ENCODE measurements at places on chromosomes 13 and 19. TPM values are rescaled to one million over a fixed set of nuclear protein-coding genes. Genes with fewer than 3 reads are reported as not detected.

The NALCN gene
- total RNA-seq = 0.09 TPM

The MEIOSIN gene
- 0.24 TPM for total RNA-seq

The ADM5 gene
- total RNA-seq = 0.44 TPM

The FFAR1 gene
- not detected for total RNA-seq

GRCh38 chr19:1407528-1408299 is at the start of gene DAZAP1:
DAZAP1 (plus strand) TSS chr19:1407586; CDS start chr19:1407774, 188 bp downstream.
- no peaks in the 10 kb centered on the region for H3K27me3 ChIP-seq
- H3K4me1 ChIP-seq = peaks cover 4% of the 10 kb centered on the region
- H3K36me3 ChIP-seq = peaks cover under 1% of the 10 kb centered on the region

DNA sequence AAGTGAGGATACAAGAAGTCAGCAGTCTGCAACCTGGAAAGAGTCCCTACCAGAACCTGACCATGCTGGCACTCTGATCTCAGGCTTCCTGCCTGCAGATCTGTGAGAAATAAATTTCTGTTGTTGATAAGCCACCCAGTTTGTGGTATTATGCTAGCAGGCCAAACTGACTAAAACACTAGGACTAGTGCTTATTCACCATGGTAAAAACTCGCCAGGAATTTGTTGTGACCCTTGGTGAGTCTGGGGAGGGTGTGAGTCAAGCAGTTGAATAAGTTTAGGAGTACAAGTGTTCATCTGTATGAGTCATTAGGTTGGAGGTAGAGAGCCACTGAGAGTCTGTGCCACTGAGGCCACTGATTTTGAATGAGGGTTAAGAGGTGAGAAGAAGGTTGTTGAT is 3.6 kb downstream of the ZIK1 start:
- H3K4me3 ChIP-seq = no peak overlapping the region
- no peaks in the 10 kb centered on the region for H3K4me1 ChIP-seq
- DNase-seq = no peak
- no peak overlapping the region for H3K27ac ChIP-seq

- no peaks in the 10 kb centered on the region for H3K36me3 ChIP-seq
- no peak overlapping the region for H3K27ac ChIP-seq
- no peaks in the 10 kb centered on the region for H3K27me3 ChIP-seq
- DNase-seq = no peak
- no peaks in the 10 kb centered on the region for H3K4me1 ChIP-seq
- H3K4me3 ChIP-seq = no peak overlapping the region
Measured at GRCh38 chr13:95684418-95684817, 7.5 kb downstream of the DNAJC3 start.

GRCh38 chr19:45773384-45773783 is 4.3 kb upstream of the SIX5 start:
- no peak overlapping the region for H3K4me3 ChIP-seq
- no peaks in the 10 kb centered on the region for H3K27me3 ChIP-seq
- no peak overlapping the region for H3K27ac ChIP-seq
- H3K4me1 ChIP-seq = peaks cover 11% of the 10 kb centered on the region
- peaks cover 7% of the 10 kb centered on the region for H3K36me3 ChIP-seq
- DNase-seq = no peak

DNA sequence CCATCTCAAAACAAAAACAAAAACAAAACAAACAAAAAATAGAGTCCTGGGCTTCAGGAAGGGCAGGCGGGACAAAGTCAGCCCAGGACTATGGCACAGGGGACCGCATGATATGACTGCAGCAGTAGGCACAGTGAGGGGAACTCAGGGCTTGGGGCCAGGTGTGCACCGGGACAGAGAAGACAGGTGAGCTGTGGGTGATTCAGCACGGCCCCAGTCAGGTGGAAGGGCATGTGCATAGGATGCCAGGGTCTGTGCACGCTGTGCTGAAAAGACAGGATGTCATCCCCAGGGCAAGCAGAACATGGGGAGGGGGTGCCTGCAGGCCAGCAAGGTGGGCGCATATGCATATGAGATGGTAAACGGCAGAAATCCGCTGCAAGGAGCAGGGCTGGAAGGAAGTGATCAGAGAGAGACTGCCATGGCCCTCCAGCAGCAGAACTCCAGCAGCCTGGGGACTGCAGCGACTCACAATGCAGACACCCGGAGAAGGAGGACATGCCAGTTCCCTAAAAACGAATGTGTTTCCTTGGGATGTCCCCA is 15.0 kb downstream of the EPS15L1 start:
- H3K4me3 ChIP-seq = no peak overlapping the region
- no peak for DNase-seq
- no peaks in the 10 kb centered on the region for H3K4me1 ChIP-seq

DNA sequence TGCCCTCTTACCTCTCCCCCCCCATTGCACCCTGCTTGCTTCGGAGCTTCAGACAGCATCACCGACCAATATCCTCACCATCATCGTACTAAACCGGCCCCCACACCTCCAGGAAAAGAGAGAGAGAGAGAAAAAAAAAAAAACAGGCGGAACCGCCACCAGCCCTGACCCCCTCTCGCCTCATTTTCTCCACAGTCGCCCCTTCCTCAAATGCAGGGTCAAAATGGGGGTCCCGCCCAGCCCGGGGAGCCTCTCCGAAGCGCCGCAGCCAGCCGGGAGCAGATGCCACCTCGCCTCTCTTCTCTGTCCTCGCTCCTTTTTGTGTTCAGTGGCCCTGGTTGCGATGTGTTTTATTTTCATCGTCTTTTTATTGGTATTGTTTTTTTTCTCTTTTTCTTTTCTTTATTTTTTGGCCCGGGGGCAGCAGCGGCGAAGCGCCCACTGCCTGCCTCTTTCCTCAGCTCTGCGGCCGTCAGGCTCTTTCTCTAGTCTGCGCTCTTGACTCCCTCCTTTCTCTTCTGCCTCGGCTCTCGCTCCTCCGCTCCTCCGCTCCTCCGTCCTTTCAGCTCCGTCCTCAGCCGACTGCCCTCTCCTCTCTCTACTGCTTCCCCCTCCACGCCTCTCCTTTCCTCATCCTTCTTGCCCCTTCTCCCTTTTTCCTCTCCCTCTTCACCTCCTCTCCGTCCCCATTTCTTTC is 41.4 kb downstream of the DEDD2 start:
- no peaks in the 10 kb centered on the region for H3K36me3 ChIP-seq
- no peak overlapping the region for H3K4me3 ChIP-seq
- DNase-seq = no peak
- peaks cover 12% of the 10 kb centered on the region for H3K27me3 ChIP-seq
- H3K27ac ChIP-seq = no peak overlapping the region

DNA sequence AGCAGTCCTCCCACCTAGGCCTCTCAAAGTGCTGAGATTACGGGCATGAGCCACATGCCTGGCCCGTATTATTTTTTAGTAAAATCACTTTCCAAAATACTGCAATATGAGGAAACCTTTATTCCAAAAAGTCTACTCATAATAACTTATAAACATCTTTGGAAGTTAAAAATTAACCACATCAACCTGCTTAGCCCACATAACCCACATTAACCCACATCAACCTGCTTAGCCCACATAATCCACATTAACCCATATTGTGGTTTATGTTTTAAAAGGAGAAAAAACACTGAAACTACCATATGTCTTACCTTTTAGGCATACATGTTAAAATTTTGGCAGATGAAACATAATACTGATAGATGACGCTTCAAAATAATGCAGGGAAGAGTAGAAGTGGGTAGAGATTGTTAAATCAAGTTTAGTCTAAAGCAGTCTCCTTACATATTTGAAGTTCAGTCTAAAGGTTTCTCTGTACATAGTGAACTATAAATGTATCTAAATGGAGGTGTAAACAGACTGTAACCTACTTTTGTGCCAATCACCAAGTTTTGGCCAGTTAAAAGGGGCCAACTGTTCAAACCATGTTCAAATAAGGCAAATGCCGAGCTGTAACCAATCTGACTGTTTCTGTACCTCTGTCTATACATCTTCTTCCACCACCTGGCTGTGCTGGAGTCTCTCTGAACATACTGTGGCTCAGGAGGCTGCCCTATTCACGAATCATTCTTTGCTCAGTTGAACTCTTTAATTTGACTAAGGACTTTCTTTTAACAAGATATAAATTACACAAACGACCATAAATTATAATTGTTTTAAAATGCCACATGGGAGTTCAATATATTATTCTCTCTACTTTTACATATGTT is 14.5 kb downstream of the KPNA3 start:
- no peaks in the 10 kb centered on the region for H3K36me3 ChIP-seq
- H3K27ac ChIP-seq = no peak overlapping the region
- no peak overlapping the region for H3K4me3 ChIP-seq
- no peaks in the 10 kb centered on the region for H3K4me1 ChIP-seq
- H3K27me3 ChIP-seq = no peaks in the 10 kb centered on the region

- DNase-seq = no peak
- no peaks in the 10 kb centered on the region for H3K27me3 ChIP-seq
- H3K27ac ChIP-seq = no peak overlapping the region
- no peaks in the 10 kb centered on the region for H3K36me3 ChIP-seq
- no peak overlapping the region for H3K4me3 ChIP-seq
- no peaks in the 10 kb centered on the region for H3K4me1 ChIP-seq
Measured at GRCh38 chr13:100106005-100106404, 17.1 kb downstream of the PCCA start.

DNA sequence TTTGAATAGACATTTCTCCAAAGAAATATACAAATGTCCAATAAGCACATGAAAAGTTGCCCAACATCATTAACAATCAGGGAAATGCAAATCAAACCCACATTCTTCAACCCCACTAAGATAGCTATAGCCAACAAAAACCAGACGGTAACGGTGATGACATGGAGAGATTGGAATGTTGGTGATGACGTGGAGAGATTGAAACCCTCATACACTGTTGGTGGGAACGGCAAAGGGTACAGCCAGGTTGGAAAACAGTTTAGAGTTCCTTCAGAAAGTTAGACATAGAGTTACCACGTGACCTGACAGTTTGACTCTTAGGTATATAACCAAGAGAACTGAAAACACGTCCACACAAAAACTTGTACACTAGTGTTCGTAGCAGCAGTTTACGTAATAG is 48.1 kb downstream of the TNFRSF19 start:
- H3K36me3 ChIP-seq = no peaks in the 10 kb centered on the region
- DNase-seq = no peak
- no peaks in the 10 kb centered on the region for H3K4me1 ChIP-seq
- H3K27me3 ChIP-seq = no peaks in the 10 kb centered on the region
- H3K4me3 ChIP-seq = no peak overlapping the region

DNA sequence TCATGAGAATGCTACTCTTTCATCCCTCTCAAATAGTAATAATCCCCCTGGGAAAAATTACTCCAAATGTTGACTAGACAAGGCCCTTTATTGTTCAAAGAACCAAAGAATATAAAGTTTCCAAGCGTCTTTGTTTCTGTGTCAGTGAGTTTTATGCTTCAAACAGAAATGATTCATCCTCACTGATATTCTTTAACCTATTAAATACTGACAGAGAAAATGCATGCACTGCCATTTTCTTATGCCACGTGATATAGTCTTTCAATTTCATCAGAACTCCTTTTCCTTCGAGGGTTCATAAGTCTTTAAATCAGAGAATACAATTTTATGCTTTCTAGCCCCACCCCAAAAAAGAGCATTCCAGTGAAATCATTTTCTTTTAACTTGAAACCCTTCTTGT is 211.6 kb downstream of the SHISA2 start:
- DNase-seq = no peak
- no peaks in the 10 kb centered on the region for H3K36me3 ChIP-seq
- no peak overlapping the region for H3K4me3 ChIP-seq
- no peak overlapping the region for H3K27ac ChIP-seq

- DNase-seq = no peak
- no peaks in the 10 kb centered on the region for H3K36me3 ChIP-seq
- peaks cover 11% of the 10 kb centered on the region for H3K4me1 ChIP-seq
- H3K27ac ChIP-seq = no peak overlapping the region
- H3K4me3 ChIP-seq = no peak overlapping the region
Measured at GRCh38 chr19:3469638-3470499, 10.5 kb downstream of the SMIM24 start.

DNA sequence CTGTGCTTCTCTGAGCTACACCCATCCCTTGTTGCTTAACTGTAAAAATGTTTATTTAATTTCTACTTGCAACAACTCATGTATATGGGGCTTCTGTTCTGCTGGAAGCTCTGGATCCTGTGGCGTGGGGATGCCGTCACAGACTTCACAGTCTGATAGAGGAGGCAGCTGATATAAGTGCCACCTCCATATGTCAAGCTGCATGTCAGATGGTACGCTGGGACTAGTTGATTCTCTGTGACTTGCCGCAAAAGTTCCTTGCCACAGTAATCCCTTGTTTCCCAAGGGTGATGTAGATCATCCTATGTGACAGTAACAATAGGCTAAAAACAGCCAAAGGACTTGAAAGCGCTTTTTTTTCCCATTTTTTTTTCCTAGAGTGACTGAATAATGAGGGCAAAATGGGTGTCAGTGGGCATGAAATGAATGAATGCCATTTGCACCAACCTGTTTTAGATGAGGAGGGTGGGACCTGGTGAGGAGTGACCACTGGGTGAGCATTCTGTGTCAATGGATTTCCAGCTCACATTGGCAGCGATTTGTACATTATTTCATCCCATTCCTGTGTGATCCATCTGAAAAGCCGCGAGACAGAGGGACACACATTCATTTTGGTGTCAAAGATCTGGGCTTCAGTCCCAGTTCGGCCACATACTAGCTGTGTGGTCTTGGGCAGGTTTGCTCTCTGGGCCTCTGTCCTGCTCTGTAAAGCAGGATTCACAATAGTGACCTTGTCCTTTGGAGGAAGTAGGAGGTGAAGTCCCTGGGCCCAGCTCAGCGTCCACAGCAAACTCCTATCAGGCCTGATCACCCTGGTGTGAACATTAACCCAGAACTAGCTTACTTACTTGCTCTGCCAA is 88.9 kb upstream of the RNF113B start:
- peak overlapping the region; percentile 57 for H3K27ac ChIP-seq
- H3K36me3 ChIP-seq = no peaks in the 10 kb centered on the region
- H3K4me3 ChIP-seq = peak overlapping the region; percentile 1
- peak; percentile 78 for DNase-seq
- no peaks in the 10 kb centered on the region for H3K27me3 ChIP-seq
